ENCODE measurements at places on chromosomes 1 and 21. TPM values are rescaled to one million over a fixed set of nuclear protein-coding genes. Genes with fewer than 3 reads are reported as not detected.

DNA sequence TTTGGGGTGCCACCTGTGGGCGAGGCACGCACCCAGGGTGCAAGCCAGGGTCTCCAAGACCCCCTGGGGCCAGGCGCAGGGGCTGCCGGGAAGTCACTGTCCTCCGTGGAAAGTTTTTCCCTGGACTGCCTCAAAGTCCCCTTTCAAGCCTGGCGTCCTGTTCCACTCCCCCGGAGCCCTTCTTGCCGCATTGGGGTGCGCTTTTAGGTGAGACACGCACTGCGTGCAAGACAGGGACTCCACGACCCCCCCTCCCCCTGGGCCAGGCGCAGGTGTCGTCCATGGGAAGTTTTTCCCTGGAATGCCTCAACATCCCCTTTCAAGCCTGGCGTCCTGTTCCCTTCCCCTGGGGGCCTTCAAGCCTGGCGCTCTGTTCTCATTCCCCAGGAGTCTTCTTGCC lies 137.1 kb downstream of the LIPI start:
- no peak overlapping the region for H3K27ac ChIP-seq
- peaks cover 19% of the 10 kb centered on the region for H3K4me1 ChIP-seq
- H3K27me3 ChIP-seq, result no peaks in the 10 kb centered on the region
- peak; percentile 35 for DNase-seq

The OLFM3 gene
- not detected for total RNA-seq

DNA sequence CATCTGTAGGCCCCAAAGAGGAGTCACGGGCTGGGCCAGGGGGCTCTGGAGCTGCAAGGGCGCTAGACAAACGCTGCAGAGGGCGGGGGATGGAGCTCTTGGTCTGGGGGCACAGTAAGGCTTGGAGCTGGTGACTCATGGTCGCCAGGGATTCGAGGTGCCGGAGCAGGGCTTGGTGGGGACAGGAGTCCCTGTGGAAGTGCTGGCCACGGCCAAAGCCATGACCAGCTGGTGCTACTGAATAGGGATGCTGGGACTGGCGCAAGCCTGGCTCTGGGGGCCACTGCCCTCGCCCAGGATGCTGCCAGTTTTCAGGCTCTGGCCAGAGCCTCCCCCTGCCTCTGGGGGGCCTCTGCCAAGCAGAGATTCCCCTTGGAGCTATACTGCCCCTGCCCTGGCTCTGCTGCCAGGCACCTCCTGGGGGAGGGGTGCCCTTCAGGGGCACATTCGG lies 25.2 kb downstream of the SPOCD1 start:
- H3K27ac ChIP-seq, result no peak overlapping the region

DNA sequence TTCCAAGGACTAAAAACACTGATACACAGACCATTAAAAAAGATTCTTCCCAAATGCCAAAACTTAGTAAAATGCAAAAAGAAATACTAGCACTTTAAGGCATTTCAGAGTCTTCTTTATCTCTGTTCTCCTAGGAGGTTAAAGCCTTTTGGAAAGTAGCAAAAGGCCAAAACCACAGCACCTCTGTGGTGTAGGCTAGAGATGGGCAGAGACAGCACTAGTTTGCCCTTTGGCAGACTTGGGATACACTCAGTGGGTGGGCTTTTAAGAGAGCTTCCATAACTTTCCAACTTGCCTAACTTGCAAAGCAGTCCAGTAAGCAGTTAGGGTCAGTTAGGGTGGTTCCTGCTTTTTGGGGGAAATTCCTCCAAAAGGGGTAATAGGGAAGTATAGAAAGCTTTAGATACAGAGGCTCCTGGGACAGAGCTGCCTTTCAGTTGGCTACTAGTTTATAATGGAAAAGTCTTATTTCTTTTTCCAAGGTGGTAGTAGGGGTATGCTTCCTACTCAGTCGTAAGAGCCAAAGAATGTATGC lies 17.9 kb upstream of the PTCH2 start:
- H3K27me3 ChIP-seq, result no peaks in the 10 kb centered on the region
- peak; percentile 26 for DNase-seq
- no peak overlapping the region for H3K27ac ChIP-seq

The CSTB gene
- total RNA-seq, result 14.9 TPM

- H3K4me1 ChIP-seq, result no peaks in the 10 kb centered on the region
- DNase-seq, result no peak
- H3K36me3 ChIP-seq, result no peaks in the 10 kb centered on the region
- no peak overlapping the region for H3K4me3 ChIP-seq
Measured at GRCh38 chr21:40602080-40602479, 244.9 kb downstream of the DSCAM start.

DNA sequence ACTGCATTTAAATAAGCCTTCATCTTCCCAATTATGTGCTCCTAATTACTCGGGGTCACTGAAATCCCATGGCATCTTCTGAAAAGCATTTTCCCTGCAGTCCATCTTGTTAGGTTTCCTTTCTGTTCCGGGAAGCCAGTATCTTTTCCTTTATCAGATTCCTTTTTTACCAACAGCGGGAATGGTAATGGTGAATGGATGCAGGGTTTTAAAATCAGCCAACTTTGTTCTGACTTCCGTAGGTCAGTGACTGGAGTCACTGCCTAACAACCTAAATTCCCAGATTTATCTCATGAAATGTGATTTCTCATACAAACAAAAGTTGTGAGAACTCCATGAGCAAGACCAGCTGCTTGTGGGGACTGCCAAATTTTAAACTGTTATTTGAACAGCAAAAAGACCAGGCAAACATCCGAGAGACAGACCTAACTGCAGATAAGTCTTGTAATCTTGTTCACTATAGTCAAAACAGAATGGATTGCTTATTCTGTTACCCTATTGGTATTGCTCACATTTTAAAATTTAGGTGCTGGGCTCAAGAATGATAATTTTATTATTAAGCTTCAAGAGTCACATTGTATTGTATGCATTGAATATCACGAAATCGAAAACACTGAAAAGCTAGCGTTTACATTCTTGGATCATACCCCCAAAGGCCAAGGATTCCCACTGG lies 1.2 kb upstream of the RWDD3 start:
- peaks cover 8% of the 10 kb centered on the region for H3K36me3 ChIP-seq
- no peaks in the 10 kb centered on the region for H3K27me3 ChIP-seq
- no peak overlapping the region for H3K27ac ChIP-seq
- peak overlapping the region; percentile 94 for H3K4me3 ChIP-seq

DNA sequence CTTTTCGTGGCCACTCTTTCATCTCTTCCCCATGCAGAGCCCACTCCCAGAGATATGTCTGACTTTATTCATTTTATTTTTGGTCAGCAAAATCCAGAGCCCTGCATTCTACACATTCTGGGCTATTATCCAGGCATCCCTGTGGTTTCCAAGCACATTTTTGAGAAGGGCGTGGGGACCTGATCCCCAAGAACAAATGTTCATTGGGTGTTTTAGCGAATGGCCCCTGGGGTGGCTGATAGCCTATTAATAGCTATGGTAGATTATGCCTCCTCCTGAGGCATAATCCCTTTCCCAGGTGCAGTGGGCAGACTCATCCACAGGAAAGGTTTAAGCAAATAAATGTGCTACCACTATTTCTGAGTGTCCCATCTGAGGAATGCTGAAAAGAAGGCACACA lies 511.8 kb upstream of the USP24 start:
- H3K4me1 ChIP-seq, result peaks cover 46% of the 10 kb centered on the region
- peak overlapping the region; percentile 58 for H3K27ac ChIP-seq
- no peak overlapping the region for H3K4me3 ChIP-seq

The OR10J1 gene
- not detected for total RNA-seq

DNA sequence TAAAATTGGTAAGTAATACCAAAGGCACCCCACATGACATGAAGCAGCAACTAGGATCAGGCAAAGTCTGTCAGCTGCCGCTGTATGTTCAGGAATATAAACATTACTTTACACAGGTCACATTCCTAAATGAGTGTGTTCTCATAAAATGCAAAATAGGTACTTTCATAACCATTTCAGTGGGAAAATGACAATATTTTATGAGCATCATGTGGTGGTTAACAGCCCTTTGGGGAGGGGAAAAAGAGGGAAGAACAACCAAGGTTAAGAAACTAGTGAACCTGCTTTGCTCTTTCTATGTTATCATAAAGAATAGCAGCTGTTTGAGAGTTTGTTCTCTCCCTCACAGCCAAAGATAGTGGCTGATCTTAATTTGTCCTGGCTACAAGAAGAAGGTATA lies 105.4 kb upstream of the LBR start:
- no peaks in the 10 kb centered on the region for H3K4me1 ChIP-seq
- peaks cover 15% of the 10 kb centered on the region for H3K36me3 ChIP-seq
- DNase-seq, result no peak
- H3K4me3 ChIP-seq, result no peak overlapping the region

The HSD3B1 gene
- total RNA-seq, result not detected

DNA sequence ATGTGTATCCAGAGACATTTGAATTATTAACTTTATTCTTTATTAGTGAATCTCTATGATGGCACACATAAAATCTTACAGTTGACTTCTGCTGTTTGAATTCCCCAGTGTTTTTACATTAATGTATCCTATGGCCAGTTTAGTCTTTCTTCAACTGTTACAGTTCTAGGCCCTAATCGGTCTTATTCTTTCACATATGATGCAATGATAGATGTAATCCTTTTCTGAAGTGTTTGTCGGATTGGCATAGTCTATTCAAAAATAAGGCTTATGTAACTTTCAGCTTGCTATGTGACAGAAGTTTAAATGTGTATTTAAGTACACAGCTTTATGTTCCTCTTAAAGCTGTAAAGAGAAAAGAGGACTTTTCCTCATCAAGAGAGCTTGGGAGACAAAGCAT lies 26.4 kb upstream of the KIAA1614 start:
- no peak overlapping the region for H3K27ac ChIP-seq
- H3K27me3 ChIP-seq, result no peaks in the 10 kb centered on the region
- DNase-seq, result no peak
- no peaks in the 10 kb centered on the region for H3K36me3 ChIP-seq
- peaks cover 10% of the 10 kb centered on the region for H3K4me1 ChIP-seq

DNA sequence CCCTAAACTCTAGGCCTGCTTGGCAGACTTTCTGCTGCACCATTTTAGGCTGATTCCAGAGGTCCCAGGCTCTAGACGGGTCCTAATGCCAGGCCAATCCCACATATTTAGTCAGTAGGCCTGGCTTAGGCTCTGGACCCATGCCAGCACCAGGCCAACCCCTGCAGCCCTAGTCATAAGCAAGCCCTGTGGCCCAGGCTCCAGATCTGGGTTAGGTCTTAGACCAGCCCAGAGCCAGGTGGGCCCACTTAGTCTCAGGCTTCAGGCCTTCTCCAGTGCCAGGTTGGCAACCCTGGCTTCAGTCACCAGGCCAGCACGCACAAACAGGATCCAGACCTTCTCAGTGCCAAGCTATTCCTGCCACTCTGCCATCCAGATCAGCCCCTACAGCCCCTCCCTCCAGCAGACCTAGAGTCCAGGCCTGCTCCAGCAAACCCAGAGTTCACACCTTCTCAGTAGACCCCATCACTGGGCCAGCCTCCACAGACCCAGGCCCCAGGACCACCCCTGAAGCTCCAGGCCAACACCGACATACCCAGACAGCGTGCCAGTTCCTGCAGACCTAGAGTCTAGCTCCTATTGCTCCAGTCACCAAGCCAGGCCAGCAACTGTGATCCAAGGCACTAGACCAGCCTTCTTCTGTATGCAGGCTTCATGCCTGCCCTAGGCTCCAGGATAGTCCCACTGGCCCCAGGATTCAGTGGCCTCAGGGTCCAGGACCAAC lies 467.6 kb downstream of the RWDD3 start:
- no peaks in the 10 kb centered on the region for H3K36me3 ChIP-seq
- H3K27me3 ChIP-seq, result 0 out of 2 replicates have a peak, but pooled peaks cover 3% of the 10 kb centered on the region
- H3K4me1 ChIP-seq, result no peaks in the 10 kb centered on the region

DNA sequence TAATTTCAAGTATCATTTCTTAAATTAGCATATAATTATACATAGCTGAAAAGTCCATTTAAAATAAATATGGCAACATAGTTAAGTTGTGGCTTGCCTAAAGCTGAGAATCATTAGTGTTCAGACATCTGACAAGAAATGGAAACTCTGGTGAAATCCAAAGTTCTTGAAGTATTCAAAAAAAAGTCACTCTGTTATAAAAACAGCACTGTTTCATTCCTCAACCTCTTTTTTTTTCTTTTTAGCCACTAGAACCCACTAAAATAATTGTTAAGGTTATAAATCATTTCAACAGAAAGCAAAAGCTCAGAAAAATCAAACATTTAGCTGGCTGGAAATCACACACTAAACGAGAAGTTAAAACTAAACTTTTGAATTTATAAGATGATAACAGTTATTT lies 476.7 kb downstream of the LTN1 start:
- no peak for DNase-seq
- H3K4me3 ChIP-seq, result no peak overlapping the region
- H3K27me3 ChIP-seq, result no peaks in the 10 kb centered on the region
- H3K27ac ChIP-seq, result no peak overlapping the region
- peaks cover 5% of the 10 kb centered on the region for H3K4me1 ChIP-seq
- no peaks in the 10 kb centered on the region for H3K36me3 ChIP-seq

- H3K4me3 ChIP-seq, result no peak overlapping the region
- H3K4me1 ChIP-seq, result peaks cover 14% of the 10 kb centered on the region
- no peaks in the 10 kb centered on the region for H3K36me3 ChIP-seq
- no peaks in the 10 kb centered on the region for H3K27me3 ChIP-seq
- DNase-seq, result no peak
Measured at GRCh38 chr1:63818567-63819325, 44.9 kb downstream of the ROR1 start.

DNA sequence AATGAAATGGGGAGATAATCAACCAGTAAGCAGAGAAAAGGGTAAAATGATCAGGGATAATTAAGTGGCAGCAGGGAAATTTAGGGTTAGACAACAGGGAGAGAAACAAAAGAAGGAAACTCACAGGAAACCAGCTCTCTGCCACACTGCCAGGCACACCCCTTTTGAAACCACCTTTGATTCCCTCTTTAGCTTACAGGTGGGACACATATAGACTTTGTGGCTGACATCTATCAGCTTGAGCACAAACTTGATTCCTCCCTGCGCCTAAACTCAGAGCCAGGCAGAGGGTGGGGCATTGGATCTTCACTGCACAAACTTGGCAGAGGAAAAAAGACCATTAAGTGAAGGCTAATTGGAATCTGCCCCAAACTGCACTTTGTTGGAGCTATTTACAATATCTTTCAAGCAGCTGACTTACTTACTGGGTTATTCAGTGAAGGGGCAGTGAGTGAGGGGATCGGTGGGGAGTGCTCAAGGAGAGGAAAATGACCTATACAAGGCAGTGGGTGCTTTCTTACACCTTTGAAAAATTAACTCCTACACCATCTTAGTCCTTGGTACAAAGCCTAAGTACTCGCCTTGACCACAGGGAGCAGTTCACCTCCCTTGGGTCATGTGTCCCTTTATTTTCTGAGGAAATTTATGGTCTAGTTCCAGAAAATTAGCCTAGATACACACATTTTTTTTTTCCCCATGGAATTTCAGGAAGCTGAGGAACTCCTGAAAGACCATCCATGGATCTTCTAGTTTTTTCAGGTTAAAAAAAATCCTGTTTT lies 60.2 kb downstream of the PBX1 start:
- no peak overlapping the region for H3K27ac ChIP-seq
- no peak for DNase-seq
- no peaks in the 10 kb centered on the region for H3K27me3 ChIP-seq
- no peak overlapping the region for H3K4me3 ChIP-seq
- H3K36me3 ChIP-seq, result no peaks in the 10 kb centered on the region
